Activated CD8-positive, alpha-beta memory T cell treated with anti-CD3 and anti-CD28 coated beads for 1 hour (primary cell): ENCODE measurements at places on chromosomes 16 and 17.

DNA sequence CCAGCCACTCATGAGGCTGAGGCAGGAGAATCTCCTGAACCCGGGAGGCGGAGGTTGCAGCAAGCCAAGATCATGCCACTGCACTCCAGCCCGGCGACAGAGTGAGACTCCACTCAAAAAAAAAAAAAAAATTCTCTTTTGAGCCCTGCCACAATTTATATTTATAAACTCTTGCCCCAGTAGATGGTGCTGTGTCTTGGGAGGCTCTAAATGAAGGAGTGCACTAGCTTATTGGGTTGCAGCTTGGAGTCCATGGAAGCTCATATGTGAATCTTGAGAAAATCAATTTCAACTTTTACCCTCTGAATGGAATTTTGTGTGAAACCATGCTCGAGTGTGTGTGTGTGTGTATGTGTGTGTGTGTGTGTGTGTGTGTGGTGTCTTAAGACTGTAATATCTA is 420.1 kb downstream of the HS3ST4 start:
- DNase-seq = no peak

DNA sequence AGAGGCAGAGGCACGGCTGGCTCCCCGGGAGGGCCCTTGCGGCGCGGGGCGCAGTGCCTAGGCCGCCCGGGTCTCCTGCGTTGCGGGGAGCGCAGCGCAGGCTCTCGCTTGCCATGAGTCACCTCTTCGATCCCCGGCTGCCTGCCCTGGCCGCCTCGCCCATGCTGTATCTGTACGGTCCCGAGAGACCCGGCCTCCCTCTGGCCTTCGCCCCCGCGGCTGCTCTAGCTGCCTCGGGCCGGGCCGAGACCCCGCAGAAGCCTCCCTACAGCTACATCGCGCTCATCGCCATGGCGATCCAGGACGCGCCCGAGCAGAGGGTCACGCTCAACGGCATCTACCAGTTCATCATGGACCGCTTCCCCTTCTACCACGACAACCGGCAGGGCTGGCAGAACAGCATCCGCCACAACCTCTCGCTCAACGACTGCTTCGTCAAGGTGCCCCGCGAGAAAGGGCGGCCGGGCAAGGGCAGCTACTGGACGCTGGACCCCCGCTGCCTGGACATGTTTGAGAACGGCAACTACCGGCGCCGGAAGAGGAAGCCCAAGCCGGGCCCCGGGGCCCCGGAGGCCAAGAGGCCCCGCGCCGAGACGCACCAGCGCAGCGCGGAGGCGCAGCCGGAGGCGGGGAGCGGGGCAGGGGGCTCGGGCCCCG is 390 bp downstream of the FOXL1 start:
- no peak for DNase-seq

DNA sequence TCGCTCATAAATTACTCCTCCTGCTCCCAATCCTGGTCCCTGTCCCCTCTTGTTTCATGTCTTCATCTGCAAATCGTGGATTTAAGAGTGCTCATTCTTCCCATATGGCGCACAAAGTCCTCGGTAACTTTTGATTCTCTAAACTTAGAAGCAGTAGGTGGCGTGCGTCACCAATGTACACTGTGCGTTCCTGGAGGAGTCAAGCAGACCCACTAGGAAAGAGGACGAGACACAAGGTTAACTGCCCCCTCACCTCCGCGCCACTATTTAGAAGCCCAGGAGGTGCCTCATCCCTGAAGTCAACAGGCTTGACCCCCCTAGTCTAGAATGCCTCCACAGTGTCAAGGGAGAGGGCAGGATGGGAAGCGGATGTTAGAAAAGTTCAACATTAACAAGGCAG is 2.9 kb downstream of the SLC13A5 start:
- DNase-seq = no peak

- DNase-seq = no peak
Measured at GRCh38 chr16:57616241-57616640, 12.2 kb upstream of the ADGRG1 start.

- no peak for DNase-seq
Measured at GRCh38 chr17:75508931-75509361, 6.4 kb downstream of the CASKIN2 start.

DNA sequence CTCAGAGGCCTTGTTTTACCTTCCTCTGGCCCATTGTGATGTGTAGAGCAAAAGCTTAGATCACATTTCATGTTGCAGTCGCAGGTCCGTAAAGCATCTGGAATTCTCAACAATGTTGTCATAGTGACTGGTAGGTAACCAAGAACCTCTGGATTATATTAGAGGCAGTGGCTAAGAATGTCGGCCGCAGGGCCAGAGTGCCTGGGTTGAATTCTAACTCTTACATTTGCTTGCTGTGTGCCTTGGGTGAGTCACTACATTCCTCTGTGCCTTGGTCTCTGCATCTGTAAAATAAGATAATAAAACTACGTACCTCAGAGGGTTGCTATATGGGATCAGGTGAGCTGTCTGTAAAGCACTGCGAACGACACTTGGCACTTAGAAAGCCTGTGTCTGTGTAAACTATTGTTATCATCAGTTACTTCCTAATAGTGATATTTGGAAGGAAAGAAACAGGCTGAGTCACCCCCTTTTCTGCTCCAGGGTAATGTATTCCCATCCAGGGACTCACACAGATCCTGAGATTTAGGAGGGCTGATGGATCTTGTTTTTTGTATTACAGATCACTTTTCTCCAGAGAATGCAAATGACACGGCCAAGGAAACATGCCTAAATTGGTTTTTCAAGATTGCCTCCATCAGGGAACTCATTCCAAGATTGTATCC is 52.2 kb downstream of the VPS35L start:
- no peak for DNase-seq

- DNase-seq = no peak
Measured at GRCh38 chr16:3461151-3461550, 17.7 kb downstream of the NAA60 start.

DNA sequence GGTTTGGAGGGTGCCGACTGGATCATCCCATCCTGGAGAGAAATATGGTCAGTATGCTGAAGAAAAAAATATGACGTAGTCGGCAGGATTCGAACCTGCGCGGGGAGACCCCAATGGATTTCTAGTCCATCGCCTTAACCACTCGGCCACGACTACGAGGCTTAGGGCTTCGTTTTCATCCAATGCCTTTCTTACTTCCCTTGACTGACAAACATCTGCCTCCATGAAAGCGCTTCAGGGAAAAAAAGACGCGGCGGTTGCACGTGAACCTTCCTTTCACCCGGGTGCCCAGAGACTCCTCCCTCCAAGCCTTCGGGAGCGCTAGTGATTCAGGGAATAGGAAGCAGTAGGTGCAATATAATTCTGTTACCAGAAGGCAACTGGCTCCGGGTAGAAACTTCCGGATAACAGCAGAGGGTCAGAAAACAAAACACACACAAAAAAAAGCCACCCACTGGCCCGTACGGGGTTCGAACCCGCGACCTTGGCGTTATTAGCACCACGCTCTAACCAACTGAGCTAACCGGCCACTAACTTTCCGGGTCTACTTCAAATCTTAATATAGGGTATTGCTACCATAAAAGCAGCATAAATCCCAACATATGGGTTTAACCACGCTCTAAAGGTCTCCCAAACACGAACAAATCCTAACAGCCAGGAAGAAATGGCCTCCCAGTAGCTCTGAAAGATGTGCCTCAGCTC is 16.3 kb upstream of the AURKB start:
- no peak for DNase-seq

GRCh38 chr16:3659251-3659650 is 4.8 kb downstream of the DNASE1 start:
- DNase-seq = no peak

- DNase-seq = no peak
Measured at GRCh38 chr16:68287276-68288251, 23.2 kb downstream of the SLC7A6OS start.

DNA sequence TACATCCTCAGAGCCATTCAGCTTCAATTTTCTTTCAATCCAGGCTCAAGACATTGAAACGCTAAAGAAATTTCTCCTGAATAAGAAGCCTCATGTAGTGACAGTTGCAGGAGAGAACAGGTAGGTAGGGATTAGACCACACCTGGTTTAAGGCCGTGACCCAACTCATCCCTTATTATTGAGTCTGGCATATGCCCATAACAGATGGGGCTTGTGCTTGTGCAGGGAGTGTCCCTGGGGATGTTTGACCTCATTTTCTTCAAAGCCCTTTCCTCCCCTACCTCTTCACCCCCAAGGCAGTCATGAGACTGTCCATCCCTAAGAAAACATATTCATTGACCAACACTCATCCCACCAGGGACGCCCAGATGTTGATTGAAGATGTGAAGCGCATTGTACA is 24.3 kb downstream of the SUPT6H start:
- no peak for DNase-seq

DNA sequence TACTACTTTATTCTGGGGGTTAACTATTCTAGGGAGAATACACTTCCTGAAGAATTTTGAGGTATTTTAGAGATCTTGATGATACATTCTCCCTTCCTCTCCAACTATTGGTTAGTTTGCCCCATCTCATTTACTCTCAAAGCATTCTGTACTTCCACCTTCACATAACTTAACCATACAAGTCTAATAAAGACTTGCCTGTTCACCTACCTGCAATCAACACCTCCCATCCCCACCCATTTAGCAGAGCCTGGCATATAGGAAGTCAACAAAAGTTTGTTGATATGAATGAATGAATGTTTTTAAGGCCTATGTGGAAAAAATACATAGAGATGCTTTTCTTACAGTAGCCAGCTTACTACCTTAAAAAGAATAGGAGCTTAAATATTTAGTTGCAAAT is 50.8 kb downstream of the MYO1D start:
- DNase-seq = no peak

- DNase-seq = no peak
Measured at GRCh38 chr17:74439691-74440567, 8.0 kb downstream of the GPRC5C start.

DNA sequence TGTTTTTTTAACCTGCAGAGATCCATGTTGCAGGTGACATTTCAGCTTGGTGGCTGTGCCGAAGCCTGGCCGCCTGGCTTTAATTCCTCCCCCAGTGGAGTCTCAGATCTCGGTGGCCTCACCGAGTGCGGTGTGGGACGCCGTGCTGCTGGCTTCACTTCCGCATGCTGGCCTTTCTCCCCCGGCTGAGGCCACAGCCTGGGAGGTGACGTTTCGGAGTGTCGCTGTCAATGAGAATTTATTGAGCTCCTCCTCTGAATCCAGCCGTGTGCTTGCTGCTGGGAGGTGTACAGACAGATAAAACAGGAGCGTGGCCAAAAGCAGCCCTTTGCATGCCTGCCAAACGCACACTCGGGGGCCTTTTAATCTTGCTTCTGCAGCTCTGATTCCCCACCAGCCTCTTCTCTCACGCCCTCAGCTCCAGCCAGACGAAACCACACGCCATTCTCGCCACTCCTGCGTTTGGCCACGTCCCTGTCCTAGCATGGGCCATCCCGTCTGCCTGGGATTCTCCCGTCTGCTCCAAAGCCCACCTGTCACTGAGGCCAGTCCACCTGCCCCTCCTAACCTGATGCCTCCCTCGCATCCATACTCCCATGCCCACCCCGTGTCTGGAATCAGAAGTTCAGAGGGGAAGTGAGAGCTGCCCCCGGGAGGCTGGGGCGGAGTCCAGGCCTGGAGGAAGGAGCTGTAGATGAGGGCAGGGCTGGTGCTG is 3.6 kb downstream of the GSE1 start:
- no peak for DNase-seq

GRCh38 chr17:36849871-36850348 is 87.4 kb upstream of the LHX1 start:
- DNase-seq = no peak

DNA sequence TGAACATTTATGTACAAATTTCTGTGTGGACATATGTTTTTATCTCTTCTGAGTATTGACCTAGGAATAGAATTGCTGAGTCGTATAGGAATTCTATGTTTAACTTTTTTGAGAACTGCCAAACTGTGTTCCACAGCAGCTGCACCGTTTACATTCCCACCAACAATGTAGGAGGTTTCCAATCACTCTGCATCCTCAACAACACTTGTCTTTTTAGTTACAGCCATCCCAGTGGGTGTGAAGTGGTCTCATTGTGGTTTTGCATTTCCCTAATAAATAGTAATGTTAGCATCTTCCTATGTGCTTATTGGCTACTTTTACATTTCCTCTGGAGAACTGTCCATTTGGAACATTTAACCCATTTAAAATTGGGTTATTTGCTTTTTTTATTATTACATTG is 36.6 kb upstream of the NACA2 start:
- DNase-seq = no peak

GRCh38 chr16:4392382-4393239 is 21.0 kb downstream of the VASN start:
- DNase-seq = no peak

GRCh38 chr16:57627184-57627871 is 1.1 kb upstream of the ADGRG1 start:
- no peak for DNase-seq

DNA sequence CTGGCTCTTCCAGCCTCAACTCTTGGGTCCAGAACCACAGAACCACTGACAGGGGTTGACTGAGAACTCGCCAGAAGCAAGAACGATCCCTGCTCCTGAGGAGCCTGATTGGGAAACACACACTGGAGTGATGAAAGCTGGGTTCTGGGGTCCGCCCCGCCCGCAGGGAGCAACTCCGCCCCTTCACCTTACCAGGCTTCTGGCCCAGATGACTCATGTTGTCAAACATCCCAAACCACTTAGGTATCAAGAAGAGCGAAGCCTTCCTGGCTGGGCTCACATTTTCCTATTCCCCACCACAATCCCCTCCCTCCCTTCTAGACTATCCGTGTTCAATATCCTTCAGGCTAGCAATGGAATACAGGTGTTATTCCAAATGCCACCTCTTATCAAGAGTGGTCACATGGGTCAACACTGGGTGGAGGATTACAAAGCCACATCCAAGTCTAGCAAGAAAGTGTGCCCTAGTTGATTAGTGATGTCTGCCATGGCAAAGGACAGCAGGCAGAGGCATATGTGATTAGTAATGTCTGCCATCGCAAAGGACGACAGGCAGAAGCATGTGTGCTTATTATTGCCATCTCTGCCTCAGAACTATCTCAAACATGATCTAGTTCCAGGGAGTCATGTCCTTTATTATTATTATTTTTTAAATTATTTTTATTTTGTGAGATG is 70.5 kb downstream of the TIMM22 start:
- no peak for DNase-seq

DNA sequence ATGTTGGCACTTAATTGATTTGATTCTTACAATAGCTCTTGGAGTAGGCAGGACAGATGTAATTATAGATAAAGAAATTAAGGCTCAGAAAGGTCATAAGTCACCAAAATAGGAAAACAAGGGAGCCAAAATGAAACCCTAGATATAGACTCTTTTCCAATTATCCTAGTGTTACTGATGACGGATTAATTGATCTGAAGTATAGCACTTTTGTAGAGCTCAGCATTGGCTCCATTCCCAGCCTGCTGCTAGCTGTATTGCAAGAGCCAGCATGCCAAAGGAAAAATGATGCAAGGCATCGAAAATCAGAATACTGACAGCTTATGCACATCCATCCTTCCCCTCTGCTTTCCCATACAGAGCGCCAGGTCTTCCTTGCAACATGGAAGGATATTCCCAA is 21.6 kb upstream of the RASL10B start:
- no peak for DNase-seq

DNA sequence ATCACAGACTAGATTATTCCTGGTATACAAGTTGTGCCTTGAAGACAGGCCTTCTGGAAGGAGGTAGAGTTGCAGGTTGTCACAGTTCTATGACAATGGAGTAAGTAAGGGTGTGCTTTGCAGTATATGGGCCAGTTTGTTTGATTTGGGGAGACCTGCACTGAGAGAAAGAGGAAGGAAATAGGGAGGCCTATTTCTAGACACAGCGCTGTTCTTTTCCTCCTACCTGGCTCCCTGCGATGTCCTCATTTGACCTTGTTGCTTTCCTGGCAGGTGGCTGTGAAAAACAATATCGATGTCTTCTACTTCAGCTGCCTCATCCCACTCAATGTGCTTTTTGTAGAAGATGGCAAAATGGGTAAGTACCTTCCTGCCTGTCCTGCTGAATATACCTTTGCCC is 22.5 kb upstream of the RASL10B start:
- DNase-seq = no peak
